ENCODE measurements at places on chromosomes 1 and 21.

GRCh38 chr1:57772580-57773195 is 348.8 kb upstream of the DAB1 start:
- DNase-seq: no peak

DNA sequence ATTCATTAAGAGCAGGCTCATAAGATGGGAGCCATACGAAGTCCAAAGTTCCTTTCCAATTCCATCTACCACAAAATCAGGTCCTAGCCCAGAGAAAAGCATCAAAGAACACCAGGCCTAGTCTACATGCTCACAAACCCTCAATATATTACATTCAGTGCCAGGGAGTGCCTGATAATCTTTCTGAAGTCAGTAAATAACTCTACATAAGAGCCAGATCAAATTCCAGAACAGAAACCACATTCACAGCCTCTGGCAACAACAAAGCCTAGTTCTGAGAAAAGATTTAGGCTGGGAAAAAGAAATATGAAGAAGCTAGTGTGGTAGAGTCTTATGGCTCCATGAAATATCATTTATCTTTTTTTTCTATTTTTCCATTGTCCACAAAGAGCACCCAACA is 40.5 kb upstream of the RBBP5 start:
- DNase-seq: no peak

DNA sequence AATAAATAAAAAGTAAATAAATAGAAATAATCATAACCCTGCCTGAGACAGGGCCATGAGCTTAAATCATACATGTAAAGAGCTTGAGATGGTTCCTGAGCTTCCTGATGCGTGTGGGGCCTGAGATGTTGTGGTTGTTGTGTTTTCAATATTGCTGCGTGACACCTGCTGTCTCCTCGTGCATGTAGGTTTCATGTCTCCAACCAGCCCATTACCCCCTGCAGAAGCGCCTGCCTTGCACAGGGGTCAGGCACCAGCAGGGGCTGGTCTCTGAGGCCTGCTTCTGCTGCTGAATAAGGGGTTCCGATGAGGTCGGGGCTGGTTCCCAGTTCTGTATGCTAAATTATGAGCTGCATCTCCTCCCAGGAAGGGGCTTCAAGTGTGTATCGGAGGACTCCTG is 15.9 kb downstream of the UMODL1 start:
- DNase-seq: no peak

- DNase-seq: no peak
These were observed 86.4 kb downstream of the LAMC2 start for GRCh38 chr1:183272390-183272848.

GRCh38 chr1:208237241-208237640 is 6.9 kb downstream of the PLXNA2 start:
- no peak for DNase-seq
